ENCODE measurements at places on chromosomes 5 and 9. TPM values are rescaled to one million over a fixed set of nuclear protein-coding genes. Genes with fewer than 3 reads are reported as not detected.

GRCh38 chr5:90128551-90128950 is 281.0 kb downstream of the CETN3 start:
- DNase-seq: no peak

IPO11 gene
- 21.7 TPM for total RNA-seq

- DNase-seq: no peak
Measured at GRCh38 chr5:153610009-153610408, 119.5 kb downstream of the GRIA1 start.

DNA sequence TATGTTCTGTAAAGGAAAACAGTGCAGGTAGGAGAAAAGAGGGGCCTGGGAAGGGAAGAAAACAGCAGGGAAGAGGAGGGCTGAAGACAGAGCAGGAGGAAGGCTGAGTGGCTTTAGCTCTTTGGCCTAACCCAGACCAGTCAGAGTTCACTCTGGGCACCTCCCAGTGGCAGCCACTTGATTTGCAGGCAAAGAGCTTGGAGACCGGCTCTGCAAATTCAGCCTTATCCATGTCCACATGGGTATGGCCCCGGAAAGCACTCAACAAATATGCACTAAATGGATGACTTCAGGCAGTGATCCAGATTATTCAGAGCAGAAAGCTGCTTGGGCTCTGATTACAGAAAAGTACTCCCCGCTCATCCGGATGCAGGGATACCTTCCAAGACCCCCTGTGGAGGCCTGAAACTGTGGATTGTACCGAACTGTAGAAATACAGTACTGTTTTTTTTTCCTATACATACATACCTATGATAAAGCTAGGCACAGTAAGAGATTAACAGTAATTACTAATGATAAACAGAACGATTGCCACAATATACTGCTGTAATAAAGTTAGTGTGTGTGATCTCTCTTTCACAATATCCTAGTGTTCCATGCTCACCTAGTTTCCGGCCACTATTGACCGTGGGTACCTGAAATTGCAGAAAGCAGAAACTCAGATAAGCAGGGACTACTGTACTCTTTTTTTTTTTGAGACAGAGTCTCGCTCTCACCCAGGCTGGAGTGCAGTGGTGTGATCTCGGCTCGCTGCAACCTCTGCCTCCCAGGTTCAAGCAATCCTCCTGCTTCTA is 4.6 kb upstream of the RNU6ATAC start:
- no peak for DNase-seq

FSD1L gene
- 17.6 TPM for total RNA-seq

- DNase-seq: no peak
Measured at GRCh38 chr5:143721925-143722324, 90.0 kb upstream of the HMHB1 start.

DNA sequence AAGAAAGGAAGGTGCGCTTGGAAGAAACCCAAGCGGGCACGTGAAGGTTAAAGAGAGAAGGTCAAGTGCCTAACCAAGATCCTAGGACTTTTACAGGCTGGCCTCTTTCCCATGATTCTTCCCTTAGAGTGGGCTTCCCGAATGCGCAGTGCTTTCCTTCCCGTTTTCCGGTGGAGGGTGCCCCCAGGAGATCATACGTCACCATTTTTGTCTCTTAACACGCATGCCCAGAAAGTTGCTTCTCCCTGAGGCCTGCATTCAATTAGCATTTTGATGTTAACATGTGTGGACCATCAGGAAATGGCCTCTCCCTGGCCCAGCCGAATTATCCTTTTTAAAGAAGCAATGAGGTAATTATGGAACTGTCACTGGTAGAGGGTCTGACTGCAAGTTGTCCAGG is 1.9 kb upstream of the RUSC2 start:
- no peak for DNase-seq

GRCh38 chr5:116771466-116772151 is 197.0 kb upstream of the SEMA6A start:
- DNase-seq: no peak

DNA sequence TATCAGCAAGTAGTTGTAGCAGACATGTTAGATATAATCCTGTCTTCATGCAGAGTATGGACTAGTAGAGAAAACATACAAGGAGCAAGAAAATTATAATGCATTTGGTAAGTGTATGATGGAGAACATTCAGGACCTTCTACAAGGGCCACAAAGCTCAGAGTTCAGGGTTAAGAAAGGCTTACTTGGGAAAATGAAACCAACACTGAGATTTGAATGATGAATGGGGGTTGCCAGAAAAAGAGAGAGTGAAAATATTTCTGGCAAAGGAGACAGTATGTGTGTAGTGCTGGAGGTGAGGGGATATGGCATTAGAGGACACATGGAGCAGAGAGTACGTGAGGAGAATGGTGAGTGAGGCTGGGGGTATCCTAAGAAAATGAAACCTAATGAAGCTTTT is 169.8 kb upstream of the STK32A start:
- no peak for DNase-seq

All from myocyte (in vitro differentiated cells).